Bronchus fibroblast of lung (primary cell): ENCODE measurements at places on chromosomes 5 and 9. TPM values are rescaled to one million over a fixed set of nuclear protein-coding genes. Genes with fewer than 3 reads are reported as not detected.

The FGF1 gene
- 2.0 and 2.2 TPM in 2 replicates for total RNA-seq

The ADAMTS16 gene
- 0.30 and 0.50 TPM in 2 replicates for total RNA-seq

The NOXA1 gene
- total RNA-seq: 0.15 and 0.17 TPM in 2 replicates

The WDR36 gene
- total RNA-seq: 29.7 and 31.4 TPM in 2 replicates

The SLC36A3 gene
- not detected in 2 replicates for total RNA-seq

The IL5 gene
- total RNA-seq: not detected in 2 replicates

The NIPAL4 gene
- total RNA-seq: 0.50 TPM in 1 of 2 replicates, not detected in the other

The FAM169A gene
- total RNA-seq: 0.89 and 2.5 TPM in 2 replicates

The PTPRD gene
- total RNA-seq: 1.3 and 2.2 TPM in 2 replicates

The FOXI1 gene
- not detected in 2 replicates for total RNA-seq

The SOWAHA gene
- total RNA-seq: under 0.01 TPM in 1 of 2 replicates, not detected in the other

The RASEF gene
- under 0.01 TPM in 1 of 2 replicates, not detected in the other for total RNA-seq

The IL13 gene
- not detected in 2 replicates for total RNA-seq

The HINT1 gene
- 230 and 244 TPM in 2 replicates for total RNA-seq

The FAXDC2 gene
- 3.1 and 4.7 TPM in 2 replicates for total RNA-seq

The ALAD gene
- total RNA-seq: 8.4 and 9.8 TPM in 2 replicates

The CAVIN4 gene
- total RNA-seq: 0.15 and 0.17 TPM in 2 replicates

The KIAA0825 gene
- 1.8 and 2.0 TPM in 2 replicates for total RNA-seq

The TGFBI gene
- 178 and 182 TPM in 2 replicates for total RNA-seq

The UBE2QL1 gene
- total RNA-seq: not detected in 2 replicates

The TPRN gene
- total RNA-seq: 6.1 and 6.4 TPM in 2 replicates

The NR4A3 gene
- under 0.01 and 0.15 TPM in 2 replicates for total RNA-seq

The GDNF gene
- not detected in 2 replicates for total RNA-seq

The RHOBTB3 gene
- total RNA-seq: 68.2 and 91.3 TPM in 2 replicates

The SLC6A19 gene
- total RNA-seq: not detected in 2 replicates

The PCDHGA10 gene
- total RNA-seq: 4.9 and 5.2 TPM in 2 replicates

The ACTBL2 gene
- 0.15 and 0.34 TPM in 2 replicates for total RNA-seq

The GLRA1 gene
- not detected in 2 replicates for total RNA-seq

The PPP2R2B gene
- total RNA-seq: under 0.01 and 0.17 TPM in 2 replicates

The SLCO6A1 gene
- total RNA-seq: not detected in 2 replicates

The SLC22A5 gene
- 3.2 and 4.6 TPM in 2 replicates for total RNA-seq

The BARHL1 gene
- not detected in 2 replicates for total RNA-seq

The QRFP gene
- total RNA-seq: not detected in 2 replicates

The ADAMTS12 gene
- total RNA-seq: 14.7 and 16.3 TPM in 2 replicates

The NRARP gene
- 0.45 and 1.7 TPM in 2 replicates for total RNA-seq

The PCDHGC5 gene
- 0.17 and 0.30 TPM in 2 replicates for total RNA-seq

The RAB24 gene
- 21.5 and 22.0 TPM in 2 replicates for total RNA-seq

The AGGF1 gene
- 11.0 and 14.0 TPM in 2 replicates for total RNA-seq

The CCL28 gene
- total RNA-seq: 0.34 and 0.89 TPM in 2 replicates

The TMC1 gene
- total RNA-seq: 0.45 TPM in 1 of 2 replicates, not detected in the other

The CCNI2 gene
- total RNA-seq: not detected in 2 replicates

The TAS2R1 gene
- total RNA-seq: not detected in 2 replicates

The ZNF622 gene
- 27.5 and 30.6 TPM in 2 replicates for total RNA-seq

The PCDH12 gene
- total RNA-seq: under 0.01 TPM in 1 of 2 replicates, not detected in the other

The TRIM23 gene
- total RNA-seq: 6.7 and 9.8 TPM in 2 replicates

The COL15A1 gene
- 2.2 and 2.4 TPM in 2 replicates for total RNA-seq

The TENT4A gene
- total RNA-seq: 13.8 and 16.0 TPM in 2 replicates

The ZBTB26 gene
- total RNA-seq: 2.2 and 2.5 TPM in 2 replicates

The TXNDC8 gene
- total RNA-seq: not detected in 2 replicates

The SHOC1 gene
- total RNA-seq: under 0.01 TPM in 1 of 2 replicates, not detected in the other

The ADAMTS19 gene
- under 0.01 TPM in 1 of 2 replicates, not detected in the other for total RNA-seq

The GALNT12 gene
- 5.5 TPM in 2 replicates for total RNA-seq

The SLC4A9 gene
- total RNA-seq: not detected in 2 replicates

The TAF11L10 gene
- not detected in 2 replicates for total RNA-seq

The PCDHGA8 gene
- 0.15 and 0.67 TPM in 2 replicates for total RNA-seq

The PKD2L2 gene
- not detected in 2 replicates for total RNA-seq

The CDC20B gene
- total RNA-seq: not detected in 2 replicates

The CDO1 gene
- total RNA-seq: 8.0 and 19.0 TPM in 2 replicates

The LCN9 gene
- total RNA-seq: not detected in 2 replicates
